NB4 (cell line): ENCODE measurements at places on chromosomes 2 and 18.

DNA sequence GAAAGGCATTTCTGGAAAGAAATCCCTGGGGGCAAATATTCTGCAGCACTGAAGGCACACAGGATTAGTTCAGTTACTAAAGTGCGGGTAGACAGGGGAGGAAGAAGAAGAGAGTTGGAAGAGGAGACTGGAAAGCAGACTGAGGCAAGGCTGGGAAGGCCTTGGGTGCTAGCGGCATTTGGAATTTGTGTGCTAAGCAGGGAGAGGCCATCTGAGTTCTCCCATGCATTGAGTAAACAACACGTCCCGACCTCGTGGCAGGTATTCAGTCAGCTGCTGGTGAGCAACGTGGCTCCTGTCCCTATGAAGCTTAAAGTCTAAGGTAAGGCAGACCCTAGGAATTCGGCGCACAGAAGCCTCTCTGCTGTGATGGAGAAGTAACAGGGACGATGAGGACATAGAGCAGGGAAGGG, 30.7 kb downstream of the ATP8B1 start:
- no peak for DNase-seq

DNA sequence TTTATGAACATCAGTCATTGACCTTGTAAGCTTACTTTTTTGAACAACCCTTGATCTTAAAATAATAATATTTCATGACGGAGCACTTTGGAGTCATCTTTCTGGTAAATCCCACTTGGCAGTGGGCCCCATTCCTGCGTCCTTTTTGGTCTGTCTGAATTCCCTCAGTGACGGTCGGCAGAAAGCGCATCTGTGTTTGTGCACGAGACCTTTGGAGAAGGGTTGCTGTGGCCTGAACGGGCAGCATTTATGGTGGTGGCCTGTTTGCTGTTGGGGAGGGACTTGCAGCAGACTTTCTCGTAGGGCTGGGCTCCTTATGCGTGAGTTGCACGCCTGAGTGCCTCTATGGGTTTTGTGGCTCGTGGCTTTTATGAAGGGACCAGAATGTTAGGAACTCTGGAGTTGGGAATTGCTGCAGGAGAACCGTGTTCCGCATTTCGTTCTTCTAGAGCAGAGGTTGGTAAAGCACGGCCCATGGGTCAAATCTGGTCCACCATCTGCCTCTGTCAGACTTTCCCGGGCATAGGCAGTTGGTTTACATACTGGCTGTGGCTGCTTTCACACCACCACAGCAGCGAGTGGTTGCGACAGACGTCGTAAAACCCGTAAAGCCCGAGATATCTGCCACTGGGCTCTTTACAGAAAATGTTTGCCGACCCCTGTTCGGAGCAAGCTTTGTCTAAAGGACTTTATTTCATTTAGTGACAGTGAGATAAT, 30.8 kb downstream of the LPIN1 start:
- peak; percentile 92 for DNase-seq

DNA sequence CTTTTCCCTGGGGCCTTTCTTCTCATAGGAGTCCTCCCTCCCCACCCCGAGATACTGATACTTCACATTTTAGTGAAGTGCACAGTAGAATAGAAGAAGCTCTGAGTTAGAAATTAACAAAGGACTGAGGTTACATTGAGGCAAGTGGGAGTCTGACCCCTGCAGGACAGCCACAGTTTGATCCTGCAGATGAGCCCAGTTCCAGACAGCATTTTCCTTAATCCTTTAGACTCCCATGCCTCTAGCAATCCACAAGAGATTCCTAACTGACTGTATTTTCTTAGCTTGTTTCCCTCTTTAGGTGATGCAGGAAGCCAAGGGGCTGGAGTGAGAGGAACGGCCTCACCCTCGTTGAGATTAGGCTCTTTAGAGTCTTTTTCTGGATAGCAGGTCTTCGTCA, 204.0 kb downstream of the CYRIA start:
- no peak for DNase-seq

DNA sequence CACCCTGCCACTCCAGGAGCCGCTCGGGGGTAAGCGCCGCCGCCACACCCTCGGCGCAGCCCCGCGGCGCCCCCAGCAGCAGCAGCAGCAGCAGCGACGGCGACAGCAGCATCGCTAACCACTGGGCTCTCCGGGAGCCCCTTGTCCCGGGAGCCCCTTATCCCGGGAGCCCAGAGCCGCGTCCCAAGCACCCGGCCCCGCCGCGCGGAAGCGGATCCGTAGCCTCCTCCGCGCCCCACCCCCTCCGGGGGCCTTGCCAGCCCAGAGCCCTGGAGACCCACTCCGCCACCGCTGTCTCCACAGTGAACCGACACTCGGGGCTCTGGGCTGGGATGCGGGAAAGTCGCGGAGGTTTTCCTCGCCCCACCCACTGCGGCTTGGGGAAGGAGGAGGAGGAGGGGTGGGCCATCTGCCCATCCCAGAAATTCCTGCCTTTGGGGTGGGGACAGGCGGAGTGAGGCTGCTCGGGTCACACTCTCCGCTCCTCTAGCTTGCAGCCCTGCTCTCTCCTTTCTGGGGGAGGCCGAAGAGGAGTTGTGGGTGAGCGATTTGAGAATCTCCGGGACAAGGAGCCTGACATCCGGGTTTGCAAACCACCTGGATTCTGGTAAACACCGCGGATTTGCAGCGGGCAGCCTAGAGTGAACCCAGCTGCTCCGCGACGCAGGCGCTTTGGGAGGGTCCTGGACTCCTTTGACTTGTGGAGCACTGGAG, at the start of gene PLA2R1:
Gene PLA2R1, minus strand, starts transcription at position 324 of the 714 bp plus-strand sequence. Its CDS starts 212 bp downstream, at position 112.
- DNase-seq: no peak

- DNase-seq: peak; percentile 59
Measured at GRCh38 chr2:187581125-187581896, 27.1 kb upstream of the TFPI start.

DNA sequence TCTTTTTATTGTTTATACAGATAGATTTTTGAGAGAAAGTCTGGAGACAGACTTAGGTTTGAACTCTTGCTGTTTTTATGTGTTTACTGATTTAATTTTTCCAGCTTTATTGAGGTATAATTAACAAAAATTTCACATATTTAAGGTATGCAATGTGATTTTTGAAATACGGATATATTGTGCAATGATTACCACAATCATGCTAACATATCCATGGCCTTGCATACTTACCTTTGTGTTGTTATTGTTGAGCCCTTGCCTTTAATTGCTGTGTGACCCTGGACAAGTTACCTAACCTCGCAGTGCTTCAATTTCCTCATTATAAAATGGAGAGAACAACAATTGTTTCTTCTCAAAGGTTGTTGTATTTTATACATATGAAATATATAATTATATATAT, 13.9 kb upstream of the RBMS1 start:
- DNase-seq: no peak
